ENCODE measurements at places on chromosomes 5 and 9. TPM values are rescaled to one million over a fixed set of nuclear protein-coding genes. Genes with fewer than 3 reads are reported as not detected.

GRCh38 chr5:169027501-169028061, 273.4 kb downstream of the SLIT3 start:
- DNase-seq: no peak

The CNTNAP3 gene
- total RNA-seq: not detected

GRCh38 chr5:147989994-147990393, 73.8 kb upstream of the SPINK5 start:
- no peak for DNase-seq

The FSTL4 gene
- total RNA-seq: not detected

DNA sequence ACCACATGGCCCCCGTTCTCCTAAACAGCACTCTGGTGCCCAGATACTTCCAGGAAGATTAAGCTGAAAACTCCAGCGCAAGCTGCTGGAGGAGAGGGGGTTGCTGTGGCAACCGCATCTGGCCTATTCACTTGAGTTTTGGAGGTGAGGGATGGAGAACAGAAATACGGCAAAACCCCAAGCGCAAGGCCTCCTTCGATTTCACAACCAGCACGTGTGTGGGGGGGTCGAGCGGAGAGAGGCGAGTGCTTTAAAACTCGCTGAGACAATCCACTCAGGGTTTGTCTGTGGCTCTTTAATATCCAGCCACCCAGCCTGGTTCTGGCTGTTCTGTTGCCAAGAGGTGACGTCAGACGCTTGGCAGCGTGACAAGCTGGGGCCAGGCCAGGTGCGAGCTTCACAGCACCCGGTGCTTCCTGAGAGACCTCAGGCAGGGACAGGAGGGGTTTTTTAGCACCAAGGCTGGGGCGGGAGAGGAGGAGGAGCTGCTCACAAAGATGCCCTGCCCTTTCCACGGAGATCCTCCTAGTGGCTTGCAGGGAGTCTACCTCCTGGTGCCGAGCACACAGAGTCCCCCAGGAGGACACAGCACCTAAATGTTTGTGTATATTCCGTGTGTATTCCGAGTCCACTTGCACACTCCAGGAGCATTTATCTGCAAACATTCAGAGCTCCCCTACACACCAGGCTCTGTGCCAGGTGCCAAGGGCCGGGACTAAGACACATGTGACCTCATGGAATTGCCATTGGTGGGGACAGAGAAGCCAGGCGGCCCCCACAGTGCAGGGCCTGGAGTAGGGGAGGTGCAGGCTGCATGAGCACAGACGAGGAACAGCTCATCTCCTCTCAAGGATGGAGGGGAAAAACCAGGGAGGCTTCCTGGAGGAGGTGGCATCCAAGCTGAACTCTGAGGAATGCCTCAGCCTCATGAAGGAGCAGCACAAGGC, 194.6 kb downstream of the OLFM1 start:
- DNase-seq: peak; percentile 24

The PCDHGA4 gene
- 1.8 TPM for total RNA-seq

The PRR16 gene
- not detected for total RNA-seq

The HMCN2 gene
- total RNA-seq: not detected

DNA sequence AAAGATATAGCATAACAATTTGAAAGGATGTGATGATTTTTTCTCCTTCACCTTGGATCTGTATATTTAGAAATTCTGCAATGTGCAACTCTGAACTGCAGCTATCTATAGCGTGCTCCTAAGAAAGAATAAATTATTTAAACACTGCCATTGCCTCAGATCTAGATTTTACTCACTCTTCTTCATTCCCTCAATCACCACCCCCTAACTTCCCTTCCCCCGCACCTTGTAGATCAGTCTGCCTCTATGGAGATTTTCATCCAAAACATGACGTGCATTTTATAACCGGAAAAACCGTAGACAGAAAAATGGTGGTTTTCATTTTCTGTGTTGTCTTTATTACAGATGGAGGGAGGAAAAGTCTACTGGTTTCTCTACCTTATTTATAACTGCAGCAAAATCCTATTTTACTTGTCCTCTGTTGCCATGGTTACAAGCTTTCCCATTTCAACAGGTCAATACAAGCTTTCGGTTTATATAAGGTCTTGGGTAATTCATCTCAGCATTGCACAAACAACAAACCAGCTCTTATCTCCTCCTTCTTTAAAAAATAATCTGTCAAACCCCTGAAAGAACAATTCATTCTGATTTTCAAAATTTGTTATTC, 480.0 kb downstream of the TAF11L14 start:
- DNase-seq: no peak

DNA sequence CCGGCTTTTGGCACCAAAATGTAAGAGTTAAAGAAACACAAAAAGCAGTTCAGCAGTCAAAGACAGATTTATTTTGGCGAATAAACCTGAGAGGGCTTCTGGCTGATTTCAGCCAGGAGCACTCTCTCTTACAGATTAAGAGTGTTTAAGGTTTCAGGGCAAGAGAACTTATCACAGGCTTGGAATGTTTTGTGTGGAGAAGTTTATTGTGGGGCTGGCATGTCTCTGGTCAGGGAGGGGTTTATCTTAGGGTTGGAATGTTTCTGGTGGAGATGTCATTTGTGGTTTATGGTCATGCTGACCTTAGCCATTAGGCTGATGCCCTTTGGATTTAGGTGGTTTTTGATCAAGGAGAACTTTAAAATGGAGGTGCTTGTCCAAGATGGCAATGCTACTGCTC, 622.3 kb upstream of the PTPRD start:
- DNase-seq: no peak

DNA sequence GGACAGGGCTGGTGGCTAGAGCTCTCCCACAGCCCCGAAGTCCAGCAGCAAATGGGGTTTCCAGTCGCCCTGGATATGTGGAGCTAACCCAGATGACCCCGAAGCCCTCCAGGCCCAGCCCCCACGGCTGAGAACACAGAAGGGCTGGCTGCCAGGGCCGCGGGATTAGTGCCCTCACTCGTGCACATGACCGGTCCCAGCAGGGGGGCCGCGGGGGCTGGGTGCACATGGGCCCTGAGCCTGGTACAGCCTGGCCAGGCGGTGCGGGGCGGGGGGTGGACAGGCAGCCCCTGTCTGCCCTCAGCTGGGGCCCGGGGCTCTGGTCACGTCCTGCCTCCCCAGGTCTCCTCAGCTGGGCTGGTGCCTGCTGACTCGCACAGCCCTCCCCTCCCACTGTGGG, 5.9 kb downstream of the SSNA1 start:
- no peak for DNase-seq
